ENCODE measurements at places on chromosomes 16 and 17. TPM values are rescaled to one million over a fixed set of nuclear protein-coding genes. Genes with fewer than 3 reads are reported as not detected.

STX1B gene
- 2.4 TPM for polyA plus RNA-seq

COQ7 gene
- 12.6 TPM for polyA plus RNA-seq

DNA sequence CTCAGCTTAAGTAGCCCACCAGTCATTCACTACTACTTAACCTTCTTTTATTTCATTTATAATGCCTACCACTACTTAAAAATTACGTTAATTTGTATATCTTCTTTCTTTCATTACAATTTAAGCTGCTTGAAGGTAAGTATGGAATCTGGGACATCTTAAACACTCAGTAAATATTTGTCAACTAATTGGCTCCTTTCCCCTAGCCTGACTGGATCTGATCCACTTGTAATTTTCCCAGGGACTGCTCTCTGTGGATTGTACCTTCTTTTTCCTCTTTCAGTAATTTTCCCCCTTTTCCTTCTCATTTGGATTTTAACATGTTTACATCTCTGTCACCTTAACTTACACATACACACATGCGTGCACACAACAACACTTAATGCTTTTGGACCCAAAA, 152.4 kb upstream of the RBL2 start:
- peaks cover 27% of the 10 kb centered on the region for H3K36me3 ChIP-seq
- no peaks in the 10 kb centered on the region for H3K4me1 ChIP-seq
- no peak overlapping the region for H3K27ac ChIP-seq
- H3K27me3 ChIP-seq = no peaks in the 10 kb centered on the region
- DNase-seq = no peak
- no peak overlapping the region for H3K4me3 ChIP-seq

CRYBA1 gene
- not detected for polyA plus RNA-seq

MEIOB gene
- polyA plus RNA-seq = not detected

CFAP97D1 gene
- polyA plus RNA-seq = not detected

DNA sequence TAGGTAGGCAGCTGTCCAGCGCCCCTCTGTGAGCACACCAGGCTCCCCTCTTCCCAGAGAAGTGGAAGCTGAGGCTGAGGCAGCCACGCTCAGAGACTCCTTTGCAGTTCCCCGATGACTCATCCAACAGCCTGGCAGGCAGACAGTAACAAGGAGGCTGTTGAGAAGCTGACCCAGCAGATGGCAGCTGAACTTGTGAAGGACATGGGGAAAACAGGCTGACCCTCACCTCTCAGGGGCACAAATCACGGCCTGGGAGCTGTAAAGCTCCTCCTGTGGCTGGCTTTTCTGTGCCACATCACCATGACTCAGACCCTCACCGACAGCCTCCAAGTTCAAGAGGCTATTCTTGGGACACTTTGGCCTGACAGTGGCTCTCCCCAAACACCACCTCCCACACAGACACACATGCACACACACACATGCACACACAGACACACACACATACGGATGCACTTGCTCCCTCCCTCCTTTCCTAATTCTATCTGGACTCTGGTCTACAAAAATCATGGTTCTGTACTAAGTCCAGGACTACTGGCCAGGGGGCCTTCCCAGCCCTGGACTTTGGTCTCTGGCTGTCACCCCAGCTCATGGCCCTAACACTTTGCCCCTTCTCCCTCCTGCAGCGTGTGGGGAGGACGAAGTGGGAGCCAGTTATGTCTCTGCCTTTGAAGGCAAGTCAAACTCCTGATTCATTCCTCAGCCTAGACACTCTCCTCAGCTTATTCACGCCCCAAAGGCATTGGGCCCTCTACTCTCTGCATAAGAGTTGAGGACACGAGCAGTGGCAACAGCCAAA, 23.2 kb downstream of the MAP3K14 start:
- no peaks in the 10 kb centered on the region for H3K27me3 ChIP-seq
- H3K4me3 ChIP-seq = no peak overlapping the region
- H3K36me3 ChIP-seq = no peaks in the 10 kb centered on the region
- DNase-seq = peak; percentile 80

DNA sequence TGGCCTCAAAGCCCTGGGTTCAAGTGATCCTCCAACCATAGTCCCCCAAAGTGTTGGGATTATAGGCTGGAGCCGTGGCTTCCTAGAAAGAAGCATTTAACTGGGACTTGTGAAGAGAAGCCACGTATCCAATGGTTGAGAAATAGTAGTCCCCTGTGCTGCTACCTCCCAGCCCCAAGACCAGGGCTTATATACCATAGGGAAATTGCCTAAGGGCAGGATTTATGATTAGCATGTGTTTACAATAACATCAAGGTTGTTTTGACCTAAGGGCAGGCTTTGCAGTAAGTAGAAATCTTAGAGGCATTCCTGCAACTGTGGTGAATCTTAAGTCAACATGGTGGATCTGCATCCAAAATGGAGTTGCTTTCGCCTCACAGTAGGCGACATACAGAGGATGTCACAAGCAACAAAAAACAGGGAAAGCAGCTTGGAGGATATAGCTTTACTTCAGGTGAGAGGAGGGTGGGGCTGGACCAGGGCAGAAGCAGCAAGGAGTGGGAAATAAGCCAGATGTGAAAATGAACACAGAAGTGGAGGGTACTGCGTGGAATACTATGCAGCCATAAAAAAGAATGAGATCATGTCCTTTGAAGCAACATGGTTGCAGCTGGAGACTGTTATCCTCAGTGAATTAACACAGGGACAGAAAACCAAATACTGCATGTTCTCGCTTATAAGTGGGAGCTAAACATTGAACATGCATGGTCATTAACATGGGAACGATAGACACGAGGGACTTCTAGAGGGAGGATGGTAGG, 18.7 kb upstream of the NSMCE1 start:
- no peaks in the 10 kb centered on the region for H3K4me1 ChIP-seq
- no peak for DNase-seq
- H3K27me3 ChIP-seq = no peaks in the 10 kb centered on the region
- no peak overlapping the region for H3K27ac ChIP-seq
- no peaks in the 10 kb centered on the region for H3K36me3 ChIP-seq

- no peaks in the 10 kb centered on the region for H3K4me1 ChIP-seq
- peaks cover 8% of the 10 kb centered on the region for H3K36me3 ChIP-seq
- H3K27me3 ChIP-seq = no peaks in the 10 kb centered on the region
- no peak for DNase-seq
Measured at GRCh38 chr16:1324286-1324826, 9.1 kb upstream of the BAIAP3 start.

GRCh38 chr17:72441909-72442308, 321.1 kb downstream of the SOX9 start:
- H3K36me3 ChIP-seq = no peaks in the 10 kb centered on the region
- H3K4me1 ChIP-seq = no peaks in the 10 kb centered on the region
- no peak overlapping the region for H3K27ac ChIP-seq
- no peak overlapping the region for H3K4me3 ChIP-seq

DNA sequence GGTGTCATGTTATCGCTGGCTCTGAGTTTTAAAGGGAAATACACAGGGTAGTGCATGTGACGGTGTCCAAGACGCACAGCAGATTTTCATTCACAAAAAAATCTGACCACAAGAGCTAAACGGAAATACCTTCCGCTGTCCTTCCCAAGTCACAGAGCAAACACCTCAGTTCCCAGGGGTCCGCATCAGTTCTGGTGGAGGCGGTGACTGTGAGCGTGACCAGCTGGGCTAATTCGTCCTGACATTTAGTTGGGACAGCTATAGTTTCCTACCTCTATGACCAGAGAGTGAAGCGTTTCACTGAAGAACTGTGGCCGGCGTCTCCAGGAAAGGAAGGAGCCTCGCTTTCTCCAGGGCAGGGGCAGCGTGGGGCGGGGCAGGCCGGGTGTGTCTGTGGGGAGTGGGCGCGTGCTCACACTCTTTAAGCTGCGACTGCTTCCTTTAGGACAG, 10.5 kb upstream of the FASN start:
- H3K4me1 ChIP-seq = peaks cover 6% of the 10 kb centered on the region
- no peak overlapping the region for H3K4me3 ChIP-seq
- H3K27me3 ChIP-seq = no peaks in the 10 kb centered on the region

GRCh38 chr17:13569398-13570123, 32.2 kb downstream of the HS3ST3A1 start:
- H3K27ac ChIP-seq = no peak overlapping the region
- no peaks in the 10 kb centered on the region for H3K4me1 ChIP-seq
- no peak for DNase-seq
- no peaks in the 10 kb centered on the region for H3K36me3 ChIP-seq

ABCA8 gene
- 1.6 TPM for polyA plus RNA-seq
